ENCODE measurements at places on chromosomes 5 and 9. TPM values are rescaled to one million over a fixed set of nuclear protein-coding genes. Genes with fewer than 3 reads are reported as not detected.

The TMOD1 gene
- 0.13 TPM for total RNA-seq

The ZNF782 gene
- 3.2 TPM for total RNA-seq

The ANKRD33B gene
- 3.4 TPM for total RNA-seq

The ORM2 gene
- total RNA-seq: not detected

The PAEP gene
- total RNA-seq: not detected

The FBN2 gene
- total RNA-seq: 24.6 TPM

The MAMDC4 gene
- 3.2 TPM for total RNA-seq

The PCDHGA10 gene
- 10.5 TPM for total RNA-seq

The GABRG2 gene
- not detected for total RNA-seq

The ZNF300 gene
- total RNA-seq: 4.1 TPM

The RANBP3L gene
- not detected for total RNA-seq

The TAL2 gene
- not detected for total RNA-seq

The BTNL3 gene
- total RNA-seq: not detected

The MSX2 gene
- total RNA-seq: 0.16 TPM

The SNCB gene
- not detected for total RNA-seq

The BAAT gene
- total RNA-seq: 0.13 TPM

The GNA14 gene
- 0.51 TPM for total RNA-seq

The TPRN gene
- total RNA-seq: 9.5 TPM

The IRX2 gene
- 0.33 TPM for total RNA-seq

The PHF24 gene
- not detected for total RNA-seq

The TAF11L13 gene
- total RNA-seq: not detected

The KIF24 gene
- total RNA-seq: 1.0 TPM

The LHX6 gene
- total RNA-seq: under 0.01 TPM

The SEMA6A gene
- total RNA-seq: 0.98 TPM

The GPR150 gene
- under 0.01 TPM for total RNA-seq

The SAXO1 gene
- 0.51 TPM for total RNA-seq

The FBP2 gene
- not detected for total RNA-seq

The NR5A1 gene
- total RNA-seq: not detected

The C5orf58 gene
- not detected for total RNA-seq

The NAA35 gene
- total RNA-seq: 8.0 TPM

The PRRX2 gene
- 2.7 TPM for total RNA-seq
